ENCODE measurements at places on chromosomes 11 and 22.

- no peak for DNase-seq
Measured at GRCh38 chr11:93131709-93132108, 66.1 kb downstream of the SLC36A4 start.

GRCh38 chr11:96207459-96208449 is 135.2 kb downstream of the MAML2 start:
- DNase-seq = no peak

- no peak for DNase-seq
Measured at GRCh38 chr11:73205661-73206343, 12.3 kb upstream of the P2RY2 start.

- DNase-seq = no peak
Measured at GRCh38 chr11:2694495-2694894, 5.3 kb downstream of the KCNQ1OT1 start.

- no peak for DNase-seq
Measured at GRCh38 chr11:29279716-29280115, 737.1 kb downstream of the KCNA4 start.

DNA sequence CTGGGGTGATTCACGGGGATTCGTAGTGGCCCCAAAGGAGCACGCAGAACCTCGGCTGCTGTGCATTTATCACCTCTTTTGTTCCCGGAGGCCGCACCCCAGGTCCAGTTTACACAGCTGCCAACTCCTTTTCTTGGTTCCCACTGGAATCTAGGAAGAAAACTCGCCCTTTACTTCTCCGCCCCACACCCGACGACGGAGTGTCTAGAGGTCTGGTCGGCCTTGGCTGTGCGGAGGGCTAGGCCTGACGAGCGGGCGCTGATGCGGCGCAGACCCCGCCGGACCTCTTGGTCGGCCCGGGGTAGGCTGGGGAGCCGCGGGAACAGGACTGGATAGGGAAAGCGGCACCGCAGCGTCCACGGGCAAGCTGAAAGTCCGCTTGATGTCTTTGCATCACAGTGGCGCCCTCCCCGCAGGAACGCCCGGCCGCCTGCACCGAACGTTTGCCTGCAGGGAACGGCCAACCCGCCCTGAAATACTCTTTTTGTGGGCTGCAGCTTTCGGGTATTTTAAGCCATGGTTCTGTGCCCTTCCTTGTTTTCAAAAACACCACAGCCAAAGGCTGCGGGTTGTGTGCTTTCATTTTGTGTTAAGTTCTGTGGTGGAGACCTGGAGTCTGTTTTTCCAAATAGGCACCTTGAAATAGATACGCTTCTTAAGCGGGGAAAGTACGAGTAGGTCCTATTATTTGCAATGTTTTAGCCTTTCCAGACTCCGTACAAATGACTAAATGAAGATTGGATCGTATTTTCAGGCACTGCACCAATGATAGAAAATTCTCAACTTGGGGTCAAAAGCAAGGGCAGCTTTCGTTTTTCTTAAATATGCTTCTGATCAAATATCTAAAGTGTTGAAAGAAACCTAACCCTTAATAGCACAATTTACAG is 829 bp upstream of the ZBED5 start:
- DNase-seq = peak; percentile 49

- DNase-seq = no peak
Measured at GRCh38 chr11:33291004-33291777, 34.0 kb downstream of the HIPK3 start.

- DNase-seq = no peak
Measured at GRCh38 chr11:134374891-134375550, 37.0 kb downstream of the B3GAT1 start.

- no peak for DNase-seq
Measured at GRCh38 chr22:30909306-30909705, 59.3 kb downstream of the MORC2 start.

DNA sequence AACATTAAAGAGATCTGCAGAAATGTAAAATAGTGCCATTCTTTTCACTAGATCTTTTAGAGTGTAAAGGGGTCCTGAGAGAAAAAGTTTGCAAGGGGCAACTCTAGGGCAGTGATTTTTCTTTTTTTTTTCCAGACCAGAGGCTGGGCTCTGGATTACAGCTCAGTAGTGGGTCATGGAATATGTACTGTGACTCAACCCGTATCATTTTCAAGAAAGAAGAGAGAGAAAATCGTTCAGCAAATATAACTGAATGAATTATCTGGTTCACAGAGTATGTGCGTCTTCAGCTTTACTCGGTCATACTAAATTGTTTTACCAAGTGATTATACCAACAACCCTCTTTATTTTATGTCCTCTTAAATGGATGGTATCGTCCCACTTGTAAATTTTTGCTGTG is 3.8 kb downstream of the CEP57 start:
- no peak for DNase-seq

DNA sequence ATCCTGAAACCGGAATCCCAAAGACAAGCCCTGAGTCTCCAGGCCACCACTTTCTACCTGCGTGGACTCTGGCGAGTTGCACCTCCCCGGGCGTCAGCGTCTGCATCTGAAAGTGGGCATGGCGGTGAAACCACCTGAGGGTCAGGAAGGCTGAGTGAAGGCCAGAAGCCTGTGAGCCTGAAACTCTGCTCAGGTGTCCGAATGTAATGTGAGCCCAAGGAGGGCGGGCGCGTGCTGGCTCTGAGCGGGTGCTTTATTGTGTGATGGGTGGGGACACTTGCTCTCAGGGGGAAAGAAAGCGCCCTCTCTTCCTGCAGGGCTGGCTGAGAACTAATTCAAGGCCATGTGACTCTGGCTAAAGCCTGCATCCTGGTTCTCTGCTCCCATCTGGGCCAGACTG is 135.6 kb downstream of the ST3GAL4 start:
- no peak for DNase-seq

GRCh38 chr22:48594757-48595510 is 1232.7 kb downstream of the BRD1 start:
- no peak for DNase-seq

DNA sequence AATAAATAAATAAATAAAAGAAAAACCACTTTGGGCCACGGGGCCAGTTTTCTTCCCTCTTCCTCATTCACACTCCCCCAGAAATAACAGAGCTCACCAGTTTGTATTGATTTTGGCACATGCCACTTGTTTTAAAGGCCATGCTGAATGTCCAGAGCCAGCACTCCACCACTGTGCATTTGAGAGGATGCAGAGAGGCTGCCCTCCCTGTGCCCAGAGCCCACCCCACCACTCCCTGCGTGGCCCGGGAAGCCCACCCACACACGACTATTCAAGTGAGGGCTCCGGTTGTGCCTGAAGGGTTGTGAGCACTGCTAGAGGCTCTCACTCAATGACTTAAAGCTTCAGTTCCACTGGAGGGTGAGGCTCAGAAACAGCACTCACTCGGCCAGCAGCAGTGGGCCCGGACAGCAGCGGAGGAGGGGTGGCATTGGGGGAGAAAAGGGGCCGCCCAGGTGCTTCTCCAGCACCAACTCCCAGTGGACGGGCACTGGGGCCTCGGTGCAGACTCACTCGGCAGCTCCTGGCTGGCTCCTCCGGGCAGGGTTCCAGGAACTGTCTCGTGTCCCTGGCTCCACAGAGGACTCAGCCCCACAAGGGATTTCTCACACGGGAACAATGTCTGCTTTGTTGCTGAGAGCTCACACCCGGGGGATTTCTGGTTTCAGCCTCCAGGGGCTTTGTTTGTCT is 112.7 kb downstream of the SHANK2 start:
- DNase-seq = no peak

DNA sequence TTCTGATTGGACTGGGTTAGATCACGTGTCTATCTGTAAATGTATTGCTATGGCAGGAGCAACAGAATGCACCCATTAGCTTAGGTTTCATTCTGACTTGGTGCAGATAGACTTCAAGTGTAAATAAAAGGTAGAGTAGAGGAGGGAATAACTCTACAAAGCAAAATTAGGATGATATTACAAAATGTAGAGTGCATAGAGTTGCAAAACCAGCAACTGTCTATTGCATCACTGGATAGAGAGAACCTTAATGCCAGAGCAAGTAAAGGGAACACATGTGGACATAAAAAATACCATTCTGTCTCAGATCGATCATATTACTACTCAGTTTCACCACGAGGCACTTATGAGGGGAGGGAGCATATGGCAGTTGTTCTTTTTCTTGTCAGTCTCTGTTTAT is 22.0 kb upstream of the CAT start:
- no peak for DNase-seq

DNA sequence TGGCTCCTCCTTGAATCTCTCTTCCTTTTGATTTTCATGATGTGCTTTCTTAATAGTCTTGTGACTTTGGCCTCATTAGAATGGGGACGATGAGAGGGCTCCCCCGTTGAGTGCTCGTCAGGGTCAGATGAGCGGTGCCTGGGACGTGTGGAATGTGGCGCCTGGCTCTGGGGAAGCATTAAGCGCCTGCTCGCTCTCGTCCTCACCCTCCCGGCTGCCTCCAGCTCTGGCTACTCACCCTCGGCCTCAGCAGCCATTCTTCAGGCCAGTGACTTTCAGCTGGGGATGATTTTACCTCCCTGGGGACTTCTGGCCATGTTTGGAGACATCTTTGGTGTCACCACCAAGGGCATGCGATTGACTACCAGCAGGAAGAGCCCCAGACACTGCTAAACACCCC is 69.7 kb downstream of the RPS6KA4 start:
- no peak for DNase-seq

GRCh38 chr11:76071090-76071489 is 135.2 kb downstream of the WNT11 start:
- DNase-seq = no peak

DNA sequence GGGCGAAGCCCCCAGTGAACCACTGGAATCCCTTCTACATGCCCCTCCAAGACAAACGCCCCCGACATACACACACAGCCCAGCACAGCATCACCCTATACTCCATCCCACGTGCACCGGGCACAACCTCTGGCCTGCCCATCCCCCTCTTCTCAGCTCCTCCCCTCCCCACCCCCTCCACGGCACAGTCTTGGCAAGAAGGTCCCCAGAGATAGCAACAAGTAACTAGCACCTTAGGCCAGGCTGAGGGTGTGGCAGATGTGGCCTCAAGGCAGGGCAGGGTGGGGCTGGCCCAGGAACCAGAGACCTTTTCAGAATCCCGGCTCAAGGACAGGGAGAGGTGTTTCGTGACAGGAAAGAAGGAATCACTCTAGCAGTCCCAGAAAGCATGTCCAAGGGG is 54.3 kb downstream of the CYTH4 start:
- no peak for DNase-seq

GRCh38 chr11:118605116-118605867 is 2.1 kb upstream of the PHLDB1 start:
- no peak for DNase-seq

DNA sequence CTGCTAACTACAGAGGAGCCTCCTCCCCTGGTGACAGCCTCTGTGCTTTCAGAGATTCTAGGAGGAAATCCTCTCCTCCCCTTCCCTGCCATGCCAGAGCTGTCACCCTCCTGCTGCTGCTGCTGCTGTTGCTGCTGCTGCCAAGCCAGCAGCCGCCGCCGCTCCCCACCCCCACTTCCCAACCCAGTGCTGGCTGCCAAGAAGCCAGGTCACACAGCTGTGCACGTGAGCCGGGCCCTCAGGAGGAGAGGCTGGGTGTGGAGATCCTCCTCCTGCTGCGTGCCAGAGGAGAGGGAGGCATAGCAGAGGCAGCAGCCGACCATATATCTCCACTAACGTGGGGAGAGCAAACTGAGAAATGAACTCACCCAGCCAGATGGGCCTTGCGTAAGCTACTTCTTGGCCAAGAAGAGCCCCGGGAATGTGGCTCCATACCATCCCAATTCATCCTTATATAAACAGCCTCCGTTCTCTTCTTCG is 12.4 kb downstream of the CRY2 start:
- DNase-seq = no peak

- no peak for DNase-seq
Measured at GRCh38 chr22:45007391-45008185, 2.2 kb downstream of the PHF21B start.

- DNase-seq = no peak
Measured at GRCh38 chr11:1167256-1167655, 9.5 kb downstream of the MUC5AC start.

DNA sequence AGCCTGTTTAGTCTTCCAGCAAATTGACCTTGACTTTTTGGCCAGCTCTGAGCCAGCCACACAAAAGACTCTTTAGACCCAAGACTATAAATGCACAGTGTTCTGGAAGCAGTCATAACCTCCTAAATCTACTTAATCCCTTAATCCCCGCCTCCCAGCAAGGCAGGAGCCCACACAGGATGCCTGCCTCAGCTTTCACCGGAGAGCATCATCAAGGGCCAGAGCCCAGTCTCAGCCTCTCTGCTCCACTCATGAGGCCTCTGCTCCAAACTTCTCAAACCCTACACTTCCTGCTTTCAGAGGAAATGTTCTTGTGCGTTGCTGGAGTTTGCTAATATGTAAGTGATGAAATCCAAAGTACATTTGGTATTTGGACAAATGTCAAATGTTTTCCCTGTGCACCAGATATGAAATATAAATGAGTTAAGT is 57.9 kb upstream of the FSHB start:
- DNase-seq = no peak

- no peak for DNase-seq
Measured at GRCh38 chr11:112884012-112884767, 77.0 kb upstream of the NCAM1 start.

- DNase-seq = no peak
Measured at GRCh38 chr11:128086794-128087193, 500.6 kb downstream of the ETS1 start.

DNA sequence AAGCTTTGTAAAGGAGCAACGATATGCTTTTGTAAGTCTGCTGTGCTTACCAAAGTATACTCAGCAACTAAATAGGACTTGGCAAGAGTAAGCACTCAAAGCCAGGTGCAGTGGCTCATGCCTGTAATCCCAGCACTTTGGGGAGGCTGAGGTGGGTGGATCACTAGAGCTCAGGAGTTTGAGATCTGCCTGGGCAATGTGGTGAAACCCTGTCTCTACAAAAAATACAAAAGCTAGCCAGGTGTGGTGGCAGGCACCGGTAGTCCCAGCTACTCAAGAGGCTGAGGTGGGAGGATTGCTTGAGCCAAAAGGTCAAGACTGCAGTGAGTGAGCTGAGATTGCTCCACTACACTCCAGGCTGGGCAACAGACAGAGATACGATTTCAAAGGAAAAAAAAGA is 67.5 kb downstream of the PAK1 start:
- DNase-seq = no peak

DNA sequence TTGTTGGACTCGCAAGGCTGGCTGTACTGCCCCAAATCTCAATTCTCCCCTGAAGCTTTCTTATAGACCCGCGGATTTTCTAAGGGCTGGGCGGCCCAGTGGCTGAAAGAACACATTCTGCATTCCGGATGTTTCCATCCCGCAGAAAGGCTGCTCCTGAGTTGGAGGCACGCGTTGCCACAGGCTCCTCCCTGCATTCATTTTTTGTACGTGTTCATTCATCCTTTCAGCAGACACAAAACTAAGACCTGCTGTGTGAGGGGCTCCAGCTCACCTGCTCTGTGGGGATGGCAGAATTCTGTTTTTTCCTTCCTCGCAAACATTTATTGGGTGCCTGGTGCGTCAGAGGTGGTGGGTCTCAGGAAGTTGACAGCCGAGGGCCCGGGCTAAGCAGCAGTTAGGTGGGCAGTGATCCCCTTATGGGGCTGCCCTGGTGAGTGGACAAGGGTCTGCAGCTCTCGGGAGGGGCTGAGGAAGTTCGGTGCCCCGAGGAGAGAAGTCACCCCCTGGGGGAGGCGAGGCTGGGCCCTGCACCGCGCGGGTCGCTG is 23.7 kb downstream of the SHANK3 start:
- no peak for DNase-seq

All from activated CD4-positive, alpha-beta T cell treated with anti-CD3 and anti-CD28 coated beads, Interleukin-2, amount 50 U/mL, for 1 hour (primary cell).